Foreskin keratinocyte (primary cell): ENCODE measurements at places on chromosomes 2 and 18. TPM values are rescaled to one million over a fixed set of nuclear protein-coding genes. Genes with fewer than 3 reads are reported as not detected.

ADGRF3 gene
- total RNA-seq, result 0.04 TPM in 1 of 2 replicates, not detected in the other

DNA sequence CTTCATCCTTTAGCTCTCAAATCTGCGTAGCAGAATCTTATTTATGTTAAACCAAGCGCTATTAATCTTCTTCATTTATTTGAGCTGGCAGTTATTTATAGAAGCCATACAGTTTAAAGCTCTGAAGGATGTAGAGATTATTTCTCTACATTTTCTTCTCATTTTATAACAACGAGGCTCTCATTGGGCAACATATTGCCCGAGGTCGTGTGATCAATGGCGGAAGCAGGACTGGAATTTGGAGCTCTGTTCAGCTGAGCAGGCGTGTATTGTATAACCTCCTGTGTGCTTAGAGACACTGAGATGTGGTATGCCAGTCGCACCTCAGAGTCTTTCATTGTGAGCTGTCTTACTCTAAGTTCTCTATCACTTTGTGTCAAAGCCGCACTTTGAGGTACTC lies 17.5 kb upstream of the DRC1 start:
- DNase-seq, result no peak

- no peak for DNase-seq
These were observed 77.5 kb upstream of the LRATD1 start for GRCh38 chr2:14554849-14555545.

DNA sequence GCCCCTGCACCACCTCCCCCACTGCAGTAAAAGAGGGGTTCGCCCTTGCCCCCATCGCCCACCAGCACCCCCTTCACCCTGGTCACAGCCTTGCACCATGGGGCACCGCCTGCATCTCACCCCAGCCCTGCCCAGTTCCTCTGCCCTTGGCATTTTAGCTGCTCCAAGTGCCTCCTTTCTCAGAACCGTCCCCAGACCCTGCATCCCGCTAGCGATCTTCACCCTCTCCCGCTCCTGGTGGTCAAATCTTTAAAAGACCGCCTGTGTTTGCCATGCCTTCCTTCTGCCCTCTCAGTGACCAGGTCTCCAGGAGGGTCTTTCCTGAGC lies 114.7 kb upstream of the OTOS start:
- DNase-seq, result no peak

DNA sequence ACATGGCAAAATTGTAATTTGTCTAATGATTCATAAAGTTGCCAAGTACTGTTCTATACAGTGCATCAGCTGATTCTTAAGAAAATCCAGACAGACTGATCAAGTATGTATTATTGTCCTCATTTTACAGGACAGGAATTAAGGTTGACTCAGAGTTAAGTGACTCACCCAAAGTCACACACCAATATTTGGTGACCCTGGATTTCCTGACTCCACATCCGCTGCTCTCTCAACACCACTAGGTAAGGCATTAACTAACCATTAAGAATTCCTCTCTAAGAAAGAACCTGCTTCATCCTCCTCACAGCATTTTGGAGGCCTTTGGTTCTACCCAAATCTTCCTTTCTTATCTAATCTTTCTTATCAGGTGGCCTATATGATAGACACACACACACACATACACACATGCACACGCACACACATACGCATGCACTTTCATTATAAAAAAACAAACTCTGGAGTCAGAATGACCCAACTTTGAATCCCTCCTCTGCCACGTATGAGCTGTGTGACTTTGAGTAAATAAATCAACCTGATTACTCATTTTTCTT lies 150.8 kb downstream of the ANKRD44 start:
- DNase-seq, result no peak

SGPP2 gene
- total RNA-seq, result 0.07 and 0.14 TPM in 2 replicates

GRCh38 chr18:38579764-38580163 lies 1014.2 kb upstream of the CELF4 start:
- no peak for DNase-seq

DNA sequence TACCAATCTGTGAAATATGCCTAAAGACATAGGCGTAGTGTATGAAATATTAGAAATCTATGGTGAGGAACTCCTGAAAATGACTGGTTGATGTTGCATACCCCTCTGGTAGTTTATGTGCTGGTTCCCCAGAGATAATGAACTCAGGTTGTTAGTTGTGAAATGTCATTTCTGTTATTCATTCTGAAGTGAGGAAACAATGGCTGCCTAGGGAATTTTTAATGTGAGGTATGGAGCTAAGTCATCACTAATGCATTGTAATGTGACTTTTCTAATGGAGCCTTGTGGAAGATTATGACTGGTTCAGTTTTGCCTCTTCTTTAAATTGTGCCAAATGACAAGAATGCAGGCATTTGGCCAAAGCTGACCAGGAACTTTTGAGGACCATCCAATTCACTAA lies 61.6 kb upstream of the RAB27B start:
- peak; percentile 27 for DNase-seq

FSHR gene
- total RNA-seq, result not detected in 2 replicates

GRCh38 chr2:40371525-40372282 lies 80.2 kb downstream of the SLC8A1 start:
- DNase-seq, result peak; percentile 39

LYPD6B gene
- total RNA-seq, result 5.2 and 7.7 TPM in 2 replicates

DNA sequence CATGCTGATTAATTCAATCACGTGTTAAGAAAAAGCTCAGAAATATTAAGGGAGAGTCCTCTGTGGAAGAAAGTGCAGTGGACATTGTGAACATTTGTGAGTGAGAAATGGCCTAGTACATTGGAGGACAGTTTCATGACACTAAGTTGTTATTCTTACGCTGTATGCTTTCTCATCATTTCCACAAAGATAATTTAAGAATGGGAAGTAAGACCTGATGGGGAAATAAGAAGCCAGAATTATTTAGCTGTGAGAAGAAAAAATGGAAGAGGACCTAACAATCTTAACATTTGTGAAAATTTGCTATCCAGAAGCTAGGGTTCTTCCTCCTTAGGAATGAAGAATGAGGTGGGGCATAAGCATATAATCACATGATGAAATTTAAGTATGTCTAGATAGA lies 15.2 kb upstream of the RAPH1 start:
- no peak for DNase-seq

DNAJC5G gene
- not detected in 2 replicates for total RNA-seq

GRCh38 chr2:174586418-174587295 lies 10.9 kb downstream of the WIPF1 start:
- no peak for DNase-seq

GRCh38 chr18:36527051-36527450 lies 229.5 kb downstream of the FHOD3 start:
- no peak for DNase-seq

DNA sequence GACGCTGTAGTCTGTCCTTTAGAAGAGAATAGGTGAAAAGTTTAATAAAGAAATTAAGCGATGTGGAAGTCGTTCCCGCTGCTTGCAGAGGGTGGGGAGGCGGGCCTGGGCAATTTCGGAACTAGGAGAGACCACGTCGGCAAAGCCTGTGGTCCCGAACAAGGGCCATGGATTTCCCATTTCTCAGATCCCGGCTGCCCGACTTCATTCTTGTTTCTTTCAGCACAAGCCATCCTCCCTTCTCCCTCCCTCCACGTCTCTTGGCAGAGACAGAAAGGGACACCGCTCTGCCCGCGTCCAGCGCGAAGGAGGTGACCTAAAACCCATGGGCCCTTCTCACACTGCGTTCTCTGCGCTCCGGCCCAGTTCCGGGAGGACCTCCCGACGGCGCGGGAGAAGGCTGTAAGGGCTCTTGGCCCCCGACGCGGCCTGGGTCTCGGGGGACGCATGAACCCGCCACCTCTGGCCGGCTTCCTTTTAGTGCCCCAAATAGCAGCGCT lies 2.2 kb upstream of the BCL2L11 start:
- no peak for DNase-seq

DNA sequence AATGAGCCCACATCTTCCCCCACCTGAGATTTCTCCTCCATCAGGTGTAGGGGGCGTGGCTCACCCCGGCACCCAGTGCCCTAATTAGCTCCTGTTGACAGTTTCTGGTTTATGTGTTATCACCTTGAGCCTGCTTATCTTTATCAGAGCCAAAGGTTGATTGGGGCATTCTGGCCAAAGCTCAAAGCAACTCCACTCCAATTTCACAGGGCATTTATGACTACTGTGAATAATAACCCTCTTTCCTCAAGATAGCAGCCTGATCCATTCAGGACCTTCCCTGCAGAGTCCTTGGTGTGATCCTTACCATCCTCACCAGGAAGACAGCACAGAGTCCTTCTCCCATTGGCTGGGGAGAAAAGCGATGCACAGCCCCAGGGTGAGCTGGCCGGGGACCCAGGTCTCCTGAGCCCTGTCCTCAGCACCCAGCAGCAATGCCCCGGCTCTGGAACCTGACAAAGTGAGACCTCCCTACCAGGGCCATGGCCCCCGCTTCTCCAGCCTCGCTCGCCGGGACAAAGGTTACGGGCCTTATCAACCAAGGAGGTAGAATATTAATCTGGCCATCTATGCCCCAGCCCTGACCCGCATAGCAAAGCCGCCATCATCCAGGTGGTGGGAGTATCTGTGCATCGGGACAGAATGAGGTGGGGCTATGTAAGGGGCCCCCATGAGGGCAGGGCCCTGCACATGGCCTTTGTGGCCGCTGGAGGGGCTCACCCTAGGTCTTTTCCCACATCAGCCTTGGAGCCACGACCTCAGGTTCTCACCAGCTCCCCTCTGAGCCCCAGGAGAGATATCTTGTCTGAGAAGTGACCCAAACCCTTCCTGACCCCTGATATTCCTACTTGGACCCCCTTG lies 64.5 kb downstream of the ZFP36L2 start:
- DNase-seq, result no peak

SMYD1 gene
- total RNA-seq, result not detected in 2 replicates

ZNF24 gene
- total RNA-seq, result 28.5 and 29.3 TPM in 2 replicates

DNA sequence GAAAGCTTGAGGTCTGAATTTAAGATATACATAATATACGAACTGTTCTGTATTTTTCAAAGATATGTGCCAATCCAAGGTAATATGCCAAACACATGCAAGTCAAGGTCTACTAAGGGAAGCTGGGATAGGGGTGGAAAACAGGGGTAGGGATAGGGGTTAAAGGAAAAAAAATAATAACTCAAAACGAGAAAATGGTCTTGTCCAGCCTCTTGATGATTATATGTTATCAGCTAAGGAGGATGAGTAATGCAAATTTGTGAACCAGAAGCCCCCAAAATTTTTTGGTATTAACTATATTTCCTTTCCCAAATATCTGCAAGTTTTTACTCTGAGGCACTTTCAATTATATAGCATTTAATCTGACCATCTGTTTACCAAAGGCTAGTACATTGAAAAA lies 219.3 kb downstream of the ZEB2 start:
- DNase-seq, result no peak

DNA sequence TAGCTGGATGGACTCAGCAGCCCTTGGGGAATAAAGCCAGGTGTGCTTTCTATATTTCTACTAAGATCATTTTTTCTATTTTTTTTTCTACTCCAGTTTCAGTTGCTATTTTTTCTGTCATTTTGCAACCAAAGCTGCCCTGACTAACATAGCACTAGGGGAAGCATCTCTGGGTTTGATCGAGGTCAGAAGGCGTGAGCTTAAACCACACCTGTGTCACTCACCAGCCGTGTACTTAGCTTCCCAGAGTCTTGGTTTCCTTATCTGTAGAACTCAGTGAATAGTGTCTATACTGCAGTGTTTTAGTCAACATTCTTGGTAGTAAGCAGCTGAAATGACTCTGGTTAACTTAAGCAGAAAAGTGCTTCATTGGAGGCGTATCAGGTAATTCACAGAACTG lies 489.6 kb upstream of the SPRED2 start:
- no peak for DNase-seq

DNA sequence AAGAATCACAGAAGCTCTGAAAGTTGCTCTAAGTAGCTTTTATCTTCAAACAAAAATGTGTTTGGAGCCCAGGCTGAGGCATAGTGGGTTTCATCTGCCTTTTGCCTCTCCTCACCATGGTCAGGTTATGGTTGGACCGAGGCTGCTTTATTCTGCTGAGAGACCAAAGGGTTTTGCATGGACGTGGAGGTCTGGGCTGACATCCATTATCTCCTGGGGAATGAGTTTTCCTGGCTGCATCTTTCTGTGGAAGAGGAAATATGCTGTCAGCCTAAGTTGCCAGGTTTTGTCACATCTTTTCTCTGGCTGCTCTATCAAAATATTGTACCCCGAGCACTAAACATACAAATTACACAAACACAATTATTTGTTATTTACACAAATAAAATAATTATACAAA lies 223.2 kb downstream of the LDLRAD4 start:
- DNase-seq, result no peak

- no peak for DNase-seq
These were observed 218.2 kb upstream of the CELF4 start for GRCh38 chr18:37783771-37784170.

- no peak for DNase-seq
These were observed 1800.4 kb upstream of the CELF4 start for GRCh38 chr18:39365836-39366485.

DNA sequence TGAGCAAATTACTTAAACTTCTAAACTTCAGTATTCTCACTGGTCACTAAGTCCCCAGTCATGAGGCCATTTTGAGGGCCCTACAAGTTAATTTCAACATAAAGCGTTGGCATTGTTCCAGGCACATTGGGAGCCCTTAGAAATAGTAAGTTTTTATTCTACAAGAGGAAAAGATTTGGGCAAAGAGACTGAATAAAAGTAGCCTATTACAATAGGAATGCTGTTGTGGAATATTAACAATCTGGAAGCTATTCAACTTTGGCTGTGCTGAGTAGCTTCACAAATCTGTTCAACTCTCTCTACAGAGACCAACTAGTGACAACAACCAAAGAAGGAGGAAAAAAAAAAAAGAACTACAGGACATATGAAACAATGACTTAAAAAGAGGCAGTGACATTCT lies 1287.5 kb upstream of the NXPH2 start:
- no peak for DNase-seq

GRCh38 chr2:136894007-136894634 lies 128.8 kb downstream of the THSD7B start:
- no peak for DNase-seq

GREB1L gene
- 2.7 and 5.3 TPM in 2 replicates for total RNA-seq
